D721Med (cell line): ENCODE measurements at places on chromosomes 12 and 14.

GRCh38 chr12:68977335-68977734 lies 44.4 kb upstream of the CPM start:
- DNase-seq, result no peak

DNA sequence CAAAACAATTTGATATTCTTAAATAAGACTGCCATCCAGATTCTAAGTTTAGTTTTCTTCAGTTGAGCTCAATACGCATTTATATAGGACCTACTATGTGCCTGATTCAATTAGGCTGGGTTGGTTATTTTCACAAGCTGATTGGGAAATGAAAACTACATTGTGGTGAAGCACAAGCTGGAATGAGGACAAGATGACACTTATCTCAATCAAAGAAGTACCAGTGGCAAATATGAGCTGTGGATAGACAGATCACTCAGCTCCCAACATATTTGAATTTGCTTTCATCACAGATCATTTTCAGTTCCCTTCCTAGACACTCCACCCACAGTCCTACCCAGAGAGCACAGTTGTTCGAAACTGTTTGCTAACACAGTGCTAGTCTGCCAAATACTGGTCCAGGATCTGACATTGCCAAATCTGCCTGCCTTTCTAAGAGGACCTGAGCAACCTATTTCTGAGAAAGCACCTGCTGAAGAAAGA lies 74.7 kb downstream of the LLPH start:
- no peak for DNase-seq

DNA sequence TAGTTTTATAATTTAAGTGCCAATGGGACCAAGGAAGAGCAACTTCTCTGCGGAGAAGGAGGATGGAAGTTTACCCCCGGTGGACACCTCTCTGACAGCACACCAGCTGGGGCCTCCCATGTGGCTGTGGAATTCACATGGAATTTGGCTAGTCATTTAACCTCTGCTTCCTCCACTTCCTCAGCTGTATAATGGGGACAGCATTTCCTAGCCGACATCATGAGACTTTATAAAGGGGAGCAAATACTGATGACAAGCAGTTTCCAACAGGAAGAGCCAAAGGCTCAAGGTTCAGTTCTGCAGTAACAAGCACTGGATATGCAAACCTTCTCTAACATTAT lies 7.5 kb downstream of the DUSP6 start:
- no peak for DNase-seq

- DNase-seq, result no peak
These were observed 46.0 kb downstream of the SCN8A start for GRCh38 chr12:51636986-51637385.

DNA sequence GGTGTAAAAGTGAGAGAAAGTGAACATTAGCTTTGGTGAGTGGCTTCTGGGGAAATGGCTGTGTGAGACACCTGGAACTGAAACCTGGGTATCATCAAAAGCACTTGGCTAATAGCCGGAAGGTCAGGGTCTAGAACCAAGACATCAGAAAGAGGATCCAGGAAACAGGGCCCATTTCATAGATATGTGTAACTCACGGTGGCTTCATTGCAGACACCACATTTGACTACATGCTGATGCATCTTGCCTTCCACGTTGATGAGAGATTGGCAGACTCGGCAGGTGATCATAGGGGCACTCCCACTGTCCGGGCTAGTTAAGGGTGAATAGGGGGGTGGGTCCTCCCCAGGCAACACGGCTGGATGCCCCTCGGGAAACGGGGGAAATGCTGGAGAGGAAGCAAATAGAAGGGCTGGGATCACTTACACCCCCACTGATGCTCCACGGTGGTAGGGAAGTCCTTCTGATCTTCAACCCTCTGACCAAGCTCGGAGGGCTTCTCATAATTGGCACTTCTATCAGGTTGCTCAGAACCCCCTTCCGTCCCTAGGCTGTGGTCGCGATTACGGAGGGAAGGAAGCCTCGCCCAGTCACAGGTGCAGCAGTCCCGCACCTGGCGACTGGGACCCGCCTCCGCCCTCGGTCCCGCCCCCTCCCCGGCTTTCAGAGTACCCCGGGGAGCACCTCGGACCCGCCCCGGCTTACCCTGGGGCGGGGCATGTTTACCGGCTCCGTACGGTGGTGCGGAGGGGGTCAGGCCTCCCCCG lies 593 bp downstream of the PIP4P1 start:
- no peak for DNase-seq

DNA sequence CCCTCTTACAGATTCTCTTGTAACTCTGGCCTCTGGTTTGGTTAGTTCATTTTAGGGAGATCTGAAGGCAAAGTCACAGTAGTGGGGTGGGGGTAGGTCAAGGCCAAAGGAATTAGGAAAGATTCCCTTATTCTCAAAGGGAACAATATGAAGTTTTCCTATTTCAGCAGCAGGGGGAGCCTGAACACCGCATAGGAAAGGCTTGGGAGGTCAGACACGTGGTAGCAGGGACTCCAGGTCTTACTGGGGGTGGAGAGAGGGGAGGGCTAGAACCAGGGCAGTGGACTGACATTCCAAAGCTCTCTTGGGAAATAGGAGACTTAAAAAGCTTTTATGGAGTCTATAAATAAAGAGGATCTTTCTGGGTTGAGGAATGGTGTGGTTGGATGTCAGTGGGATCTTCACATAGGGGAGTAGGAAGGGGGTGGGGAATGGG lies 1.3 kb downstream of the ZC3H10 start:
- DNase-seq, result peak; percentile 81

DNA sequence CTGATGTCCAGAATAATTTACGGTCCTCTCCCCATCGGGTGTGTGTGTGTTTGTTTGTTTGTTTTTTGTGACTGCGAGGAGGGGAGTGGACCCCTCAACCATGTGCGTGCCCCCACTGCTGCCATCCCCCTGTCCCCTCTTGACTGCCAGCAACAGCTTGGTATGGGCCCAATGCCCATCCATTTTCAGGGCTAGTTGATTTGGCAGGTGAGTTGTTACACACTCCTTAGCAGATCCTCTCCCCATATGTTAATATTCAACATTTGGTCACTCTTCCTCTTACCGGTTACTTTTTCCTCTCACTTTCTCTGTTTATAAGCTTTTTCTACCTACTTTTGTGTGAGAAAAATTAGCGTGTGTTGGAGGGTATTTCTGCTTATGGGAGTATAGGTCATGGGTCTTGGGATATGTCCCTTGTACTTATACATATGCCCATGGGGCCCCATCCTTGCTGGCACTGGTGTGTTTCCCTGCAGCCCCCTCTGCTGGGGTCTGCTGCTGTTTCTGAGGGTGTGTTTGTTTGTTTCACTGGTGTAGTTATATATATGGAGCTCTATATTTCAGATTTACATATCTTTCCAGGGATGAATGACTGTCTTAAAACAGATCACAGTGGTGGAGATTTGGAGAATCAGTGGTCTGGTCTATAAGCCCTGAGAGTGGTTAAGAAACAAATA lies 33.8 kb downstream of the ZFHX2 start:
- DNase-seq, result no peak

DNA sequence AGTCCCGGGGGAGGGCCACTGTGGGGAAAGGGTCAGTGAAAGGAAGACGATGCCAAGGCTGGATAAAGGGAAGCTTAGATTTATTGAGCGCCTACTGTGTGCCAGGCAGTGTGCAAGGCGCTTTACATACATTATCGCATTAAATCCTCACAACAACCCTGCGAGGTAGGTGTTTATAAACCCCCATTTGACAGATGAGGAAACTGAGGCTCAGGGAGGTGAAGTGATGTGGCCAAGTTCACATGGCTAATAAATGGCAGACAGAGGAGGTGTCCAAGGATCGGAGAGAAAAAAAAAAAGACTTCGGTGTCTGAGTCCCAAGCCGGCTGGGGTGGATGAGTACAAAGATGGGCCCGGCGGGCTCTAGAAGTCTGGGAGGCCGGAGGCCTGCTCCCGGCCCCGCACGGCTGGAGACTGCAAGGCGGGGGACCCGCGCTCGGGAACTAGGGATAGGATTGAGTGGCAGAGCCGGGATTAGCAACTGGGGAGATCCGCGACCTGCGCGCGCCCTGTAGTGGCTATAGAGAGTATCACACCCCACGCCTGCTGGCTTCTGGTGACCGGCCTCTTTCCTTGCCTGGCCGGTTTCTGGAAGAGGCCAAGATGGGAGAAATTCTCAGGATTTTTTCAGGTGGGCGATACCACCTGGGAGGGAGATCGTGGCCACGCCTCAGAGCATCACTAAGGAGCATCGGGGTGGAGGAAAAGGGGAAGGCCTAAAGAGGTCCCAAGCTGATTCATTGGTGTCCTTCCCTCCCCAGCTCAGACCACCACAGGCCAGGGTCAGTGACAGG lies 3.9 kb downstream of the DDN start:
- peak; percentile 100 for DNase-seq

- no peak for DNase-seq
These were observed 2.1 kb upstream of the TUBA1A start for GRCh38 chr12:49190974-49191373.

- DNase-seq, result no peak
These were observed 52.7 kb downstream of the PTGER2 start for GRCh38 chr14:52366796-52367315.

- no peak for DNase-seq
These were observed 21.6 kb upstream of the MED13L start for GRCh38 chr12:116299064-116299463.

- DNase-seq, result no peak
These were observed 982 bp downstream of the RBMS2 start for GRCh38 chr12:56522411-56523193.

DNA sequence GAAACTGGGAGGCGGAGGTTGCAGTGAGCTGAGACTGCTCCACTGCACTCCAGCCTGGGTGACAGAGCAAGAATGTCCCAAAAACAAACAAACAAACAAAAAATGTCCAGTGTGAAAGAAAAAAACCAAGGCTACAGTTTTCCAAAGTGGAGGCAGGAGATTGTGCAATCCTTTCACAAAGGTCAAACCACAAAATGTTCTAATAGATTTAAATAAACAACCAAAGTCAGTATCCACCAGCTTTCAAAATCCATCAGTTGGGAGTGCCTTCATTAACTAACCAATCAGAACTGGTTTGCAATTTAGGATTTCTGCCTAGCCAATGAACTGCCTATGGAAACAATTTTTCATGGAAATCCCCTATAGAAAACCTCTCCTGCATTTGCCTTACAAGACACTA lies 52.3 kb upstream of the TRIM9 start:
- DNase-seq, result no peak

GRCh38 chr12:124623344-124624035 lies 56.1 kb upstream of the NCOR2 start:
- DNase-seq, result no peak

DNA sequence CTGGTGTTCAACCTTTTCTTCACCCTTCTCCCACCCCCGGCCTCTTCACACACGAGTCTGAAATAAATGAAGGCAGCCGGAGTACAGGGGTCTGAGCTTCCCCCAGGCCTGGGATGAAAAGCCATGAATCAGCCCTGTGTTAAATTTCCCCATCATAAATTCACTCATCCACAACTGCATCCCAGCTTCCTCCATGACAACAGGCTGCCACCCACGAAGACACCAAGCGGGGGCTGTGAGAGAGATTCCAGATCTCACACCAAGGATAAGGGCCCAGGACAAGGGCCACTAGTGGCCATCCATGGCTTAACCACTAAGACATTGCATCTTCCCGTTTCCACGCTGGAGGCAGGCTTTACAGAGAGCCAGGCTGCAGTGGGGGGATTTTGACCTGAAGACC lies 93.9 kb upstream of the NCOR2 start:
- no peak for DNase-seq

GRCh38 chr14:29650554-29651269 lies 276.9 kb downstream of the PRKD1 start:
- DNase-seq, result no peak

GRCh38 chr14:60508707-60509437 lies at the start of gene SIX6:
SIX6 (plus strand) TSS chr14:60509146; CDS start chr14:60509399, 253 bp downstream.
- DNase-seq, result no peak

- DNase-seq, result no peak
These were observed 34.9 kb downstream of the LIMA1 start for GRCh38 chr12:50248411-50248810.

DNA sequence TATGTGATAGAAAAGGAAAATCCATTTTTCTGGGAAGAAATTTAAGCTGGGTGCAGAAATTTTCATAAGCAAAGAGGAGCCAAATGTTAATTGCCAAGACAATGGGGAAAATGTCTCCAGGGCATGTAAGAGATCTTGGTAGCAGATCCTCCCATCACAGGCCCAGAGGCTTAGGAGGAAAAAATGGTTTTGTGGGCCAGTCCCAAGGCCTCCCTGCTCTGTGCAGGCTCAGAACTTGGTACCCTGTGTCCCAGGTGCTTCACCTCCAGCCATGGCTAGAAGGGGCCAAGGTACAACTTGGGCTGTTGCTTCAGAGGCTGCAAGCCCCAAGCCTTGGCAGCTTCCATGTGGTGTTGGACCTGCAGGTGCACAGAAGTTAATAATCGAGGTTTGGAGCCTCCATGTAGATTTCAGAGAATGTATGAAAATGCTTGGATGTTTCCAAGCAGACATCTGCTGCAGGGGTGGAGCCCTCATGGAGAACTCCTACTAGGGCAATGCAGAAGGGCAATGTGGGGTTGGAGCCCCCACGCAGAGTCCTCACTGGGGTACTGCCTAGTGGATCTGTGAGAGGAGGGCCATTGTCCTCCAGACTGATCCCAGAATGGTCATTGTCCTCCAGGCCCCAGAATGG lies 77.7 kb upstream of the ATP2B1 start:
- DNase-seq, result no peak

- DNase-seq, result no peak
These were observed 154.5 kb downstream of the ZFP36L1 start for GRCh38 chr14:68638141-68638999.

DNA sequence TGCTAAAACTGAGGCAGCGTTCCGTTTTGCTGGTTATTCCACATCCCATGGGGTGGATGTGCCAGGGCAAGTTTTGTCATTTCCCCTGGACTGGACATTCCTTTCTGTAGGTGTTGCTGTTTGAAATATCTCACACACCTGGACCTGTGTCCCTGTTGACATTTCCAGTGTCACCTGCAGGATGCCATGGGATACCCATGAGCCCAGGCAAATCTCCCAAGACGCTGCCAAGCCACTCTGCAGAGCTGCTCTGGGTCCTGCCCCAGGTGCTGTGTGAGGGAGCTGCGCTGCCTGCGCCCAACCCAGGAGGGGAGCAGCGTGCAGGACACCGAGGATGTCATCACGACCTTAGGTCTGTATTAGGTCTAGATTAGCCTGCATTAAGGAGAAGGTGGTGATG lies 5.2 kb upstream of the PACS2 start:
- no peak for DNase-seq

DNA sequence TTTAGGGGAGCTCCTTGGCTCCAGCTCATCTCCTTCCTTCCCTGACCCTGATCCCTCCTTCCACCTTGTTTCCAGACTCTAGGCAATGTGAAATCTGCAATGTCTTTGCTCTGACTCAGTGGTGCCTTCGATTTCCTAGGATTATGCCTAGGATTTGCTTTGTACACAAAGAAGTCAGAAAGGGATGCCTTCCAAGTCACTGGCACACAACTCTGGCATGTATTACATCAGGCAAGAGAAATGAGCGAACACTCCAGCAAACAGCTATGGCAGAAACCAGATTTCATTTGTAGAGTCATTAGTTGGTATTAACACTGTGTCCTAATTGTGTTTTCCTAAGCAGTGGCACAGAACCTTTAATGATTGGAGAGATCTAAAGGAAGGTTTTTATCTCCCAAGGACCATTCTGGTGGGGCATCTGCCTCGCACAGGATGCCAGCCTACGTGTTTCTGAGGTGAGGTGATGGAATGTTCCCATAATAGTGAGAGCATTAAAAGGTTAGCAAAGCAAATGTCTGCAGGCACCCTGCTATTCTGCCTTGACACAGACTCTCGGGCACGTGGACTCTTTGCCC lies 84.9 kb downstream of the WSCD2 start:
- DNase-seq, result no peak
